ENCODE measurements at places on chromosomes 1 and 21.

DNA sequence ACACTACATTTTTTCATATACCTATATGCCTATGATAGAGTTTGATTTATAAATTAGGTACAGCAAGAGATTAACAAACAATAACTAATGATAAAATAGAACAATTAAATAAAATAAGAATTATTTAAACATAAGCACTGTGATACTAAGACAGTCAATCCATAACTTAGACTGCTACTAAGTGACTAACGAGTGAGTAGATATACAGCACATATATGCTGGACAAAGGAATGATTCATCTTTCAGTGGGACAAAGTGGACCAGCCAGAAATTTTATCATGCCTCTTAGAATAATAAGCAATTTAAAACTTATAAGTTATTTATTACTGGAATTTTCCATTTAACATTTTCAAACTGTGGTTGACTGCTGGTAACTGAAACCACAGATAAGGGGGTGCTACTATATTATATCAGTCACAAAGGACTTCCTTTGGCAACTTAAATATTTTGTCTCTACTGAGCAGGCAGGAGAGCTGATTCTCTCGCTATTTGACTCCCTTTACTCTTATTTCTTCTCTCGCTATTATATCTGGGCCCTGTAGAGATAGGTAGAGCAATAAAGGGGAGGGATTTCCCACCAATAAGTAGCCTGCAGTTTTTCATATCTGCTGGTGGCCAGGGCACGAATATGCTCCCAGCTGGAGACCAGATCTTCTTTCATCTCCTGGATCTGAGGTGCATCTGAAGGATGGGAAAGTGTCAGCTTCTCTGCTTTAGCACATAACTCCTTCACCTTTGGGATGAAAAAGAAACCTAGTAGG lies 10.8 kb downstream of the SPTA1 start:
- no peak for DNase-seq

DNA sequence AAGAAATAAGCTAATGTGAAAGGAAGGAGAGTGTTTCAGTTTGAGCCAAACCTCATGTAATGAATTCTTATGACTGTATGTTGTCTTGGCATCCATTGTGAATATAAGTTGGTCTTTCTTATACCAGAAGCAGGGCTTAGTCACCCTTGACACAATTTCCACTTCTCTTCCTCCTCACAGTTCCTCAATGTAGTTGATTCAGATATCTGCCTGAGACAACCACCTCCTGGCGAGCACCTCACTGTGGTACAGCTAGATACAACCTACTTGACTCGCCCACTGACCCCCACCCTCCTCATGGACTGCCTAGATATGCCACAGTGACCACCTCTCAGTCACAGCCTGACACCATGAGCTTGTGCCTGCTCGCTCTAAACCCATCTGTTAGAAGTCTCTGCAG lies 45.6 kb downstream of the KYAT3 start:
- DNase-seq, result no peak

- no peak for DNase-seq
These were observed 160.2 kb upstream of the FGGY start for GRCh38 chr1:59136541-59137275.

- DNase-seq, result no peak
These were observed 4.4 kb downstream of the RASAL2 start for GRCh38 chr1:178098262-178098661.

DNA sequence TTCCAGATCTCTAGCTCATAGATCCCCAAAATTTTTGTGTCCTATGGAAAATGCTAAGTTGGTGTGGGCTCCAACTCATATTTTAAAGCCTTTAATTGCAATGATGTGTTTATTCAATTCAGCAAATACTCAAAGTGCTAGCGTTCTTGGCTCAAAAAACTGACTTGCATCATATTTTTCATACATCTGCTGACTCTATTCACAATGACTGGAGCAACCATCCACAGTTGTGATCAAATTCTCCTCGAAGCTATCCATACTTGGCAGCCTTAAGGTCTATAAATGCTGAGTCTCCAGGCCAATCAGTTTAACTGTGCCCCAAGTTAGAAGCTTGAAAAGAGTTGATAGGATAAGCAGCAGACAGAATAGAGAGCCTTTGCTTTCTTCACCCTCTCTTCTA lies 2.9 kb upstream of the ATP1A1 start:
- DNase-seq, result no peak
